ENCODE measurements at places on chromosomes 4 and X.
A peak's percentile ranks its signal among the peaks of the same experiment; 100 is the strongest.

DNA sequence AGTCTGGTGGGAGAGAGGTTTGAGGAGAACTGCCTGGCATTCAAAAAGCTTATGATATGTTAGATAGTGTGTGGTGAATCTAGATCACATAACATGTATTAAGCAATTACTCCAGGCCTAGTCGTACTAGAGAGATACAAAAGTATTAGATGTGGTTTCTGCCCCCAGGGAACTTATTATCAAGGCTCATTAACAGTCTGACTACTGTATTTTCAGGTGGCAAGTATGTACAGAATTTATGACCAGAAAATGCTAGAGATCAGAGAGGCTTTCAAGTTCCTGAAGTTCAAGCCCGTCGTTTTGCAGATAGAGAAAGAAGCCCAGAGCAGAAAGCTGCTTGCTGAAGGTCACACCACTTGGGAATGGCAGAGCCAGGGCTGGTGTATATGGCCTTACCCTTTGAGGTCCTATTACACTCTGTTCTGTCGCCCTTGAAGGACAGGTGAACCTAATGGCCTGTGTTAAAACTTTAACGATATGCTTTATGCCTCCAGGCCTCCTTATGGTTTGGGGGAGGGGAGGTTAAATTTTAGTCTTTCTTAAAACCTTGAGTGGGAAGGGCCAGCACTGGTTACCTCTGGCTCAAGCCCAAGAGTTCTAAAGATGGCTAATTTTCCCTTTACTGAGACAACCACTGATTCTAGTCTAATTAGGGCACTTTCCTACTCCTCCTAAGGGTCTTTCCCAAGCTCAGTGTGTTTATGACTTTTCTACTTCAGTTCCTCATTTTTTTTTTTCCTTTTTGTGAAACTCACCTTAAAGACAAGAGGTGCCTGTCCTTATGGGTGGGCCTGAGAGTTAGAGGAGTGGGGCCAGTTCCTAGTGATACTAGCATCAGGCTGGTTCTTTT, 19.9 kb downstream of the TMEM164 start:
- no peaks in the 10 kb centered on the region for H3K36me3 ChIP-seq
- no peak overlapping the region for H3K4me3 ChIP-seq
- no peaks in the 10 kb centered on the region for H3K27me3 ChIP-seq
- no peaks in the 10 kb centered on the region for H3K4me1 ChIP-seq
- no peak for DNase-seq

- H3K4me3 ChIP-seq, result no peak overlapping the region
- H3K36me3 ChIP-seq, result no peaks in the 10 kb centered on the region
Observed at GRCh38 chr4:183202523-183202922, 103.5 kb downstream of the WWC2 start.

DNA sequence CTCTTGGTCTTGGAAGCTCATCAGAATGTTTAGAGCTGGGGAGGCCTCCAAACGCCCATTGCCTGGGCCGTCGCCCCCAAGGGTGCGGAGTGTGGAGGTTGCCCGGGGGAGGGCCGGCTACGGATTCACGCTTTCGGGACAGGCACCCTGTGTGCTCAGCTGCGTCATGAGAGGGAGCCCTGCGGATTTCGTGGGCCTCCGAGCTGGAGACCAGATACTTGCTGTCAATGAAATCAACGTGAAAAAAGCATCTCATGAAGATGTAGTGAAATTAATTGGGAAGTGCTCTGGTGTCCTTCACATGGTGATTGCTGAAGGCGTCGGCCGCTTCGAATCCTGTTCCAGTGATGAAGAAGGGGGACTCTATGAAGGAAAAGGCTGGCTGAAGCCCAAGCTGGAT, 23.3 kb downstream of the RGS12 start:
- H3K4me3 ChIP-seq, result no peak overlapping the region
- H3K27me3 ChIP-seq, result no peaks in the 10 kb centered on the region
- no peak for DNase-seq
- H3K36me3 ChIP-seq, result no peaks in the 10 kb centered on the region
- H3K4me1 ChIP-seq, result no peaks in the 10 kb centered on the region

- H3K27me3 ChIP-seq, result no peaks in the 10 kb centered on the region
- H3K4me3 ChIP-seq, result no peak overlapping the region
- H3K4me1 ChIP-seq, result no peaks in the 10 kb centered on the region
- no peaks in the 10 kb centered on the region for H3K36me3 ChIP-seq
- peak overlapping the region; percentile 72 for H3K27ac ChIP-seq
Observed at GRCh38 chrX:130084631-130085237, 25.6 kb downstream of the ELF4 start.

DNA sequence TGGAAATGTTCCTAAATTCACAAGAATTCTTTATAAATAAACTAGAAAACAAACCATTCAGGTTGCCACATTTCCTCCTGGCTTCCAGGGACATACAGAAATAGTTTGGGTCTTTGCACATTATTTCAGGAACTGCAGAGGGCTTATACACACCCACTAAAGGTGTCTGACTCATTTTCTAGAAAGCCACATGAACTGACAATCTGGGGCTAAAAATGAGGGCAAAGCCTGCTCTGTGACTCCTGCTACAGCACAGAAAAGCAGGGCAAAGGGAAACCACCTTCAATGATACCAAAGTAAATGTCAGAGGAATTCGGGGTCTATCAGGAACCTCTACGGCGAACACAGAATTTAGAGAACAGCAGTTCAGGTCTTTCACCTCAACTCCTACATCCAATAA, 112.2 kb upstream of the MAP3K15 start:
- H3K27ac ChIP-seq, result no peak overlapping the region
- DNase-seq, result no peak
- no peaks in the 10 kb centered on the region for H3K4me1 ChIP-seq
- no peaks in the 10 kb centered on the region for H3K36me3 ChIP-seq

GRCh38 chrX:45454290-45454689, 253.6 kb upstream of the DIPK2B start:
- no peaks in the 10 kb centered on the region for H3K4me1 ChIP-seq
- no peaks in the 10 kb centered on the region for H3K36me3 ChIP-seq
- no peak overlapping the region for H3K4me3 ChIP-seq
- no peak overlapping the region for H3K27ac ChIP-seq
- DNase-seq, result no peak

DNA sequence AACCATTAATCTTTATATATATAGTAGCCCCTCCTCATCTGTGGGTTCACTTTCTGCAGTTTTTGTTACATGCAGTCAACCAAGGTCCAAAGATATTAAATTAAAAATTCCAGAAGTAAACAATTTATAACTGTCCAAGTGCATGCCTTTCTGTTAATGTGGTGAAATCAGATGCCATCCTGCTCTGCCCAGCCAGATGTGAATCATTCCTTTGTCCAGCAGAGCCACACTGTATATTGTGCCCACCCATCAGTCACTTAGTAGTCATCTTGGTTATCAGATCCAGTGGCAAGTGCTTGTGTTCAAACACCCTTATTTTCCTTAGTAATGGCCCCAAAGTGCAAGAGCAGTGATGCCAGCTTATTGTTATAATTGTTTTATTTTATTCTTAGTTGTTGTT, 17.2 kb upstream of the PRDM5 start:
- H3K4me3 ChIP-seq, result no peak overlapping the region
- DNase-seq, result no peak
- H3K27ac ChIP-seq, result no peak overlapping the region
- no peaks in the 10 kb centered on the region for H3K27me3 ChIP-seq

DNA sequence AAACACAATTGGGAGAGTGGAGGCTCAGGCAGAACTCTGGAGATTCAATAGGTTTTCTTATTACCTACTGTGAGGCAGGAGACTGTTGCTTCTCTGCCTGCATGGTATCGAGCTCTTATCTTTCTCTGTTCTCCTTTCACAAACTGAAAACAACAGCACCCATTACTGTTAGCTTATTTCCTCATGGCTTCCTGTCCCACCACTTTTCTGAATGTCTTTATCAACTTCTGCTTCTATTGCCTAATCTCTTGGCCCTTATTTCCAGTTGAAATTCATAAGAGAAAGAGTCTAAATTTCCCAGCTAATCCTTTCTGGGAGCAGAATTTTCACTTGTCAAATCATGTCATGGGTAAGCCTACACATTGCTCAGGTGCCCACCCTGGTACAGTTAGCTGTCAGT, 46.8 kb upstream of the NDST3 start:
- H3K4me3 ChIP-seq, result no peak overlapping the region
- no peaks in the 10 kb centered on the region for H3K27me3 ChIP-seq
- no peaks in the 10 kb centered on the region for H3K4me1 ChIP-seq
- no peak for DNase-seq

DNA sequence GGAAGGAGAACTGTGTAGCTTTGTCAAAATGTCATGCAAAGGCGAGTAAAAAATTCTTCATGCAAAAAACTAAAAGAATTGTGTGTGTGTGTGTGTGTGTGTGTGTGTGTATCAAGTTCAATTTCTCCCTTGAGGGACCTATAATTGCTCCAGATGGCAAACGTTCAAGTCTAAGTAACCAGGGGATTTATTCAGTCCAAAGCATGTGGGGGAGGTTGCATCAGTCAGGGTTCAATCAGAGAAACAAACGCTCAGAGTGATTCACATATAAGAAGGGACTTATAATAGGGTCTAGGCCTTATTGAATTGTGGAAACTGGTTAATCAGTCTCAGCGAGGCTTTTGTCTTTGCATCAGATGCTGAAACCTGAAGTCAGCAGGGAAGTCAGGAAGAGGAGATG, 5.0 kb downstream of the DCAF8L1 start:
- H3K27ac ChIP-seq, result no peak overlapping the region
- no peak overlapping the region for H3K4me3 ChIP-seq
- H3K36me3 ChIP-seq, result no peaks in the 10 kb centered on the region
- no peaks in the 10 kb centered on the region for H3K4me1 ChIP-seq
- H3K27me3 ChIP-seq, result peaks cover 13% of the 10 kb centered on the region
- no peak for DNase-seq

DNA sequence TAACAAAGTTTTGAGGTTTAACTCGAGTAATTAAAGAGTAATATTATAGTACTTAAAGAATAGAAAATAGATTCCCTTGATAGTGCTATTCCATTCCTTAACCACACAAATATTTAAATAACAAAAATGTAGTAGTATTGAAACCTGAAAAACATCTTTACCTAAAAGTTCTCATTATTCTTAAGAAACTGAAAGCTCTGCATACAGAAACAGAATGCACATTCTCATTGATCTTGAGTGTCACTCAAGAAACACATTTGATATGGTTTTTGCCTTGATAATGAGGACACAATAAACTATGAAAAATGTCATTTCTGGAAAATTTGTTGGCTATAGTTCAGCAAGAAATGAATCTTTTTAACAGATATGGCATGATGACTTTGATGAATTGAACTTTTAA, 268.5 kb downstream of the COL25A1 start:
- H3K27ac ChIP-seq, result no peak overlapping the region
- H3K36me3 ChIP-seq, result no peaks in the 10 kb centered on the region
- H3K27me3 ChIP-seq, result no peaks in the 10 kb centered on the region

DNA sequence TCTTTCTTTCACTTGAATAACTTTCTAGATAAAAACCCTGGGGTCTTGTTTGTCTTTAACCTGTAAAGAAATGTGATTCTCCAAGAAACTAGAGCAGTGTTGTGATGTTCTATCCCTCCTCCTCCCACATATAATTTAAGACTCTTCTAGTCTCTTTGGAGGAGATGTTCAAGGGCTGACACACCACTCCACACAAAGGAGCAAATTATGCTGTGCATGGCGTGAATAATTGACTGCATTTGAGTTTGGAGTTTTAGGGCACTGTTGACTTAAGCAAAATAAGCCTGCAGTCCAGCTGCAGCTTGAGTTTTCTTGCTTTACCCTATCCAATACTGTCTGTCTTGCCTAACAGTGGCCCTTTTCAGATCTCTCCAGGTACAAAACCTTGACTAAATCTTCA, 119.7 kb downstream of the CHRDL1 start:
- no peak overlapping the region for H3K27ac ChIP-seq
- no peaks in the 10 kb centered on the region for H3K36me3 ChIP-seq
- H3K4me1 ChIP-seq, result no peaks in the 10 kb centered on the region
- DNase-seq, result no peak
- H3K4me3 ChIP-seq, result no peak overlapping the region

GRCh38 chrX:14032406-14032805, 2.7 kb upstream of the GEMIN8 start:
- no peaks in the 10 kb centered on the region for H3K36me3 ChIP-seq
- peak overlapping the region; percentile 6 for H3K27ac ChIP-seq
- no peak overlapping the region for H3K4me3 ChIP-seq
- DNase-seq, result no peak
- no peaks in the 10 kb centered on the region for H3K4me1 ChIP-seq
- peaks cover 9% of the 10 kb centered on the region for H3K27me3 ChIP-seq

DNA sequence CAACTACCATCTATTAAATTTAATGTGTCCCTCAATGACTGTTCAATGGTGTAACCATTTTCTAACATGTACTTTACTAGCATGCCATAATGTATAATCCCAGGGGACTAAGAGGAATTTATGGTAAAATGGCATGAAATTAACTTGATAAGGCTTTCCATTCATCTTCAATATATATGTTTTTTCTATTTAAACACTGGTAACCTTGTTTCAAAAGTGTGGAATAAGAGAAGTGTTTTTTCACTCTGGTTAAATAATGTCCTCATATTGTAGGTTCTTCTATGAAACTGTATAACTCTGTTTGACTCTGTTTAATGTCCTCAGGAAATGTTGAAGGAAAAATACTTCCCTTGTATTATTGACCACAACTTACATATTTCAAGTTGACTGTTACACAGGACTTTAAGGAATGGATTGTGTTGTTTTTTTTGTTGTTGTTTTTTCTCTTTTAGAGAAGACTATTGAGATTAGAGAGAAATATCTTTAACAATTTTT, 113.8 kb upstream of the ARSJ start:
- no peak for DNase-seq
- H3K4me3 ChIP-seq, result no peak overlapping the region
- H3K27ac ChIP-seq, result no peak overlapping the region
- no peaks in the 10 kb centered on the region for H3K36me3 ChIP-seq

- H3K36me3 ChIP-seq, result no peaks in the 10 kb centered on the region
- H3K4me3 ChIP-seq, result no peak overlapping the region
- no peaks in the 10 kb centered on the region for H3K27me3 ChIP-seq
- DNase-seq, result no peak
- H3K4me1 ChIP-seq, result no peaks in the 10 kb centered on the region
Observed at GRCh38 chr4:92483341-92483740, 179.6 kb downstream of the GRID2 start.

DNA sequence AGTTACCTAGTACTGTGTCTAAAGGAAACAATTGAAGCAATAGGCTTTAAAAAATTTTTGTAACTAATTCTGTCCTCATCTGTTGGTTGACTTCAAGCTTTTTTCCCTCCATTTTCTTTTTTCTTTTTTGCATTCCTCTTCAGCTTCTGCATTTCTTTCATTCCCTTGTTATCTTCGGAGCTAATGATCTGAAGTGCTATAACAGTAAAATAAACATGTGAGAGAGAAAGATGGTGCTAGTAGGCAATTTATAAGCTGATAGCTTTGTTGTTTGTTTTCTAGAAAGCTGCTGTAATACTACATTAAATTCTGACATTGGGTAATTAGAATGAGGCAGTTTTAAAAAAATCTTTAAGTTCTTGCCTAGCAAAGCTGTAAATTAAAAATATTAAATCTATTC, 37.1 kb downstream of the PTPN13 start:
- no peaks in the 10 kb centered on the region for H3K36me3 ChIP-seq
- H3K27me3 ChIP-seq, result no peaks in the 10 kb centered on the region
- H3K27ac ChIP-seq, result no peak overlapping the region
- H3K4me3 ChIP-seq, result no peak overlapping the region
- no peaks in the 10 kb centered on the region for H3K4me1 ChIP-seq

- no peak overlapping the region for H3K27ac ChIP-seq
- peak; percentile 56 for DNase-seq
- no peaks in the 10 kb centered on the region for H3K36me3 ChIP-seq
- H3K4me3 ChIP-seq, result no peak overlapping the region
Observed at GRCh38 chr4:26197018-26197779, 123.6 kb upstream of the RBPJ start.

GRCh38 chrX:19630776-19631707, 115.7 kb upstream of the MAP3K15 start:
- no peaks in the 10 kb centered on the region for H3K4me1 ChIP-seq
- H3K27me3 ChIP-seq, result peaks cover 30% of the 10 kb centered on the region
- no peak overlapping the region for H3K4me3 ChIP-seq
- DNase-seq, result no peak
- no peaks in the 10 kb centered on the region for H3K36me3 ChIP-seq

Measured in breast epithelium (tissue), 4 donors.